ENCODE measurements at places on chromosomes 4 and X.

GRCh38 chrX:153803211-153804099 lies 9.0 kb downstream of the SSR4 start:
- H3K4me3 ChIP-seq = no peak overlapping the region
- DNase-seq = no peak
- no peaks in the 10 kb centered on the region for H3K27me3 ChIP-seq
- no peak overlapping the region for H3K27ac ChIP-seq
- H3K4me1 ChIP-seq = no peaks in the 10 kb centered on the region

GRCh38 chr4:3108211-3108610 lies 33.7 kb downstream of the HTT start:
- no peaks in the 10 kb centered on the region for H3K27me3 ChIP-seq
- no peaks in the 10 kb centered on the region for H3K4me1 ChIP-seq
- DNase-seq = no peak
- peaks cover 16% of the 10 kb centered on the region for H3K36me3 ChIP-seq

DNA sequence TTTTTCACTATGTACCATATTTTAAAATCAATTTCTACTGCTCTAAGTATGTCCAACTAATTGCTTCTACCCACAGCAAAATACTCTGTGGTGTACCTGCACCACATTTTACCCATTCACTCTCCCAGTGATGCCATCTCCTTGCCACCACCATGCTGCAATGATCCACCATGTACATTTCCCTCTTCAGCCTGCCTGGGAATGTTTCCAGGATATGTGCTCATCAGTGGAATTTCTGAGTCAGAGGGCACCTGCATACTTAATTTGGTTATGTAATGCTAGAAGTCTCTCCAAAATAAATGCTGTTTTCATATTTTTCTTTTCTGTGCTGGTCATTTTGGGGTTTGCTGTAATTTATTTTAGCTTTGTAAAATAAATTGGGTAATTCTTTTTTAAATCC lies 33.2 kb upstream of the OCIAD2 start:
- no peak overlapping the region for H3K27ac ChIP-seq
- H3K36me3 ChIP-seq = no peaks in the 10 kb centered on the region
- no peak overlapping the region for H3K4me3 ChIP-seq
- H3K27me3 ChIP-seq = no peaks in the 10 kb centered on the region

- H3K27me3 ChIP-seq = no peaks in the 10 kb centered on the region
- no peaks in the 10 kb centered on the region for H3K4me1 ChIP-seq
- no peak overlapping the region for H3K4me3 ChIP-seq
- no peak for DNase-seq
These were observed 21.7 kb upstream of the CXCL8 start for GRCh38 chr4:73718375-73719373.

GRCh38 chrX:45778616-45779015 lies 577.9 kb upstream of the DIPK2B start:
- no peaks in the 10 kb centered on the region for H3K27me3 ChIP-seq
- no peaks in the 10 kb centered on the region for H3K4me1 ChIP-seq

GRCh38 chrX:119410027-119410819 lies 11.1 kb downstream of the SLC25A43 start:
- H3K36me3 ChIP-seq = peaks cover 4% of the 10 kb centered on the region
- peak overlapping the region; percentile 57 for H3K27ac ChIP-seq
- H3K4me1 ChIP-seq = peaks cover 10% of the 10 kb centered on the region
- DNase-seq = peak; percentile 59
- H3K4me3 ChIP-seq = no peak overlapping the region
- no peaks in the 10 kb centered on the region for H3K27me3 ChIP-seq

- H3K4me3 ChIP-seq = no peak overlapping the region
- no peaks in the 10 kb centered on the region for H3K27me3 ChIP-seq
- DNase-seq = no peak
- no peaks in the 10 kb centered on the region for H3K36me3 ChIP-seq
These were observed 7.4 kb downstream of the ZRSR2 start for GRCh38 chrX:15797707-15798106.

DNA sequence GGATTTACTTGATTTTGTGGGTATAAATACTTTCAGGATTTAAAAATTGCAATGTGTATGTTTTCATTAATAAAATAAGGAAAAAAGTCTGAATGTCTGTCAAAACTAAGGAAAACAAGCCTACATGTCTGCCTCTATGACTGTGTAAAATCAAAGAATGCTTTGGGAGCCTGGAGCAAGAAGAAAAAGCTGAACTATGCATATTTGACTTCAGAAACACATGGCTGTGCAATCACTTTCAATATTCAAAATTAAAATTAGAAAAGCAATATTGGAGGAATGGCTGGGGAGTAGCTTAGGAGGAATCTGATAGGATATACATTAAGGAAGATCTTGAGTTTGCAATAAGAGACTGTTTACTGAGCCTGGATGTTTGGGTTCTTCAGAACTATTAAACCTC lies 147.1 kb downstream of the ADAM29 start:
- no peak overlapping the region for H3K4me3 ChIP-seq
- no peaks in the 10 kb centered on the region for H3K4me1 ChIP-seq
- H3K27ac ChIP-seq = no peak overlapping the region
- H3K27me3 ChIP-seq = no peaks in the 10 kb centered on the region

- H3K36me3 ChIP-seq = no peaks in the 10 kb centered on the region
- no peaks in the 10 kb centered on the region for H3K27me3 ChIP-seq
- DNase-seq = no peak
- no peak overlapping the region for H3K27ac ChIP-seq
- H3K4me1 ChIP-seq = no peaks in the 10 kb centered on the region
- H3K4me3 ChIP-seq = no peak overlapping the region
These were observed 96.2 kb upstream of the MXRA5 start for GRCh38 chrX:3442691-3443090.

DNA sequence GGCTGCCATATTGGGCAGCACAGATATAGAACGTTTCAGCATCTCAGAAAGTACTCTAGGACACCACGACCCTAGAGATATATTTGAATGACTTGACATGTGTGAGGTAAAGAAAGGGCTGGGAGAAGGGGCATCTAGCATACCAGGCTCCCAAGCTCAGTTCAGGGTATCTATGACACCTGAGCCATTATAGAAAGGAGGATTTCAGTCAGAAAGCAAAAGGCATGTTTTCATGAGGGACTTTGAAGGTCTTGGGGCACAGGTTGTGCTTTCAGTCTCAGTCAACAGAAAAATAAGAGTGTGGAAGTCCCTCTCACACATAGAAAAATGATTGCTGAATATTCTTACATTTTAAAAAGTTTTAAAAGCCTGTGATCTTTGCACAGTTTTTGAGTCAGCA lies 51.6 kb downstream of the NIPAL1 start:
- DNase-seq = no peak
- no peak overlapping the region for H3K4me3 ChIP-seq
- no peak overlapping the region for H3K27ac ChIP-seq
- H3K36me3 ChIP-seq = no peaks in the 10 kb centered on the region
- H3K27me3 ChIP-seq = no peaks in the 10 kb centered on the region

- H3K27ac ChIP-seq = no peak overlapping the region
- no peak for DNase-seq
- no peaks in the 10 kb centered on the region for H3K27me3 ChIP-seq
- H3K4me3 ChIP-seq = no peak overlapping the region
These were observed 1054.3 kb downstream of the FAT4 start for GRCh38 chr4:126369076-126369475.

DNA sequence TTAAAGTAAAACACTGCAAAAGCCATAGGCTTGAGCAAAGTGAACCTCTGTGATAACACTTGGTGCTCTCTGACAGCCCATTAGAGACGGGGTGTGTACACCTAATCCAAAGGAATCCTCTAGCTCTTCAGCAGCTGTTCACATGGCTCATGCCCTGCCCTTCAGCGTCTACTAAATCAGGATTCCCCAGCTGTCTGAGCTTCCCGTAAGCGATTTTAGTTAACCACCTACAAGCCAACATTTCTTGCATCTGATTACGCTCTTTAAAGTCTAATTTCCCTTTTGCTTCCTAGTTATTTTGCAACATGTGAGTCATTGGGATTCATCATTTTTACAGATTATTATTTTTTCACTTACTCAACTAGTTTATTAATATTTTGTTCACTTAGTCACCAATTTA lies 6.5 kb downstream of the DMD start:
- no peak for DNase-seq
- no peaks in the 10 kb centered on the region for H3K4me1 ChIP-seq
- no peaks in the 10 kb centered on the region for H3K27me3 ChIP-seq
- H3K27ac ChIP-seq = no peak overlapping the region
- H3K36me3 ChIP-seq = no peaks in the 10 kb centered on the region

DNA sequence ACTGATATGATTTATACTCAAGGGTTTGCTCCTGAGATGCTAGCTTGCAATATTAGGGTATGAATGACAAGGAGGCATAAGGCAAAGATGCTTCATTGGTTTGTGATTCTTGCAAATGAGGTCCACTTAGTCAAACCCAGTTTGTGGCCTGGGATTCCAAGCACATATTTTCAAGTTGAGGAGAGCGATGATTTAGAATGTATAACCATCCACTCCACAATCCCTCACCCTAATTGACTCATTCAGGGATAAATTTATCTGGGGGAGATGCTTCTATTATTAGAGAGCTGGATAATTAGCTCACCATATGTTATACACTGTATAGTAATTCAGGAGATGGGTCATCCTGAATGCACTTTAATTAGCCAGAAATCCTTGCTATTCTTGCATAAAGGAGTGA lies 118.3 kb upstream of the PUDP start:
- DNase-seq = no peak
- H3K36me3 ChIP-seq = no peaks in the 10 kb centered on the region
- no peaks in the 10 kb centered on the region for H3K27me3 ChIP-seq

- no peaks in the 10 kb centered on the region for H3K4me1 ChIP-seq
- no peak overlapping the region for H3K27ac ChIP-seq
- no peaks in the 10 kb centered on the region for H3K27me3 ChIP-seq
- DNase-seq = no peak
These were observed 714.2 kb upstream of the LCORL start for GRCh38 chr4:18735740-18736268.

DNA sequence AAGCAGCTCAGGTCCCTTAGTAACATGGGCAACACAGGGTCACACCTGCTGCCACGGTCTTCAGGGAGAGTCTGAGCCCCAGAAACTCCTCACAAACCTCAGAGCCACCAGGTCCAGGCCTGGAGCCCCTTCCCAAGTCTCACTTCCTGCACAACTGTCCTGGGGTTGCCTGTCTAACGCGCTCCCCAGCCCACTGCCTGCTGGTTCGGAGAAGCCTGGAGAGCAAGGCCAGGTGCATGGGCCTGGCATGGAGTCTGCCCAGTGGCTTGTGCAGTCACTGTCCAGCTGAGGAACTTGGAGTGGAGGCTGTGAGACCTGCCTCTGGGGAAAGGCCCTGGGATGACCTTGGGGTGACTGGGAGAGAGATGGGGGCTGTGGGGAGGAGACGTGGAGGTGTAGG lies 28.0 kb downstream of the FAM53A start:
- H3K4me1 ChIP-seq = no peaks in the 10 kb centered on the region
- H3K4me3 ChIP-seq = no peak overlapping the region
- no peak overlapping the region for H3K27ac ChIP-seq

DNA sequence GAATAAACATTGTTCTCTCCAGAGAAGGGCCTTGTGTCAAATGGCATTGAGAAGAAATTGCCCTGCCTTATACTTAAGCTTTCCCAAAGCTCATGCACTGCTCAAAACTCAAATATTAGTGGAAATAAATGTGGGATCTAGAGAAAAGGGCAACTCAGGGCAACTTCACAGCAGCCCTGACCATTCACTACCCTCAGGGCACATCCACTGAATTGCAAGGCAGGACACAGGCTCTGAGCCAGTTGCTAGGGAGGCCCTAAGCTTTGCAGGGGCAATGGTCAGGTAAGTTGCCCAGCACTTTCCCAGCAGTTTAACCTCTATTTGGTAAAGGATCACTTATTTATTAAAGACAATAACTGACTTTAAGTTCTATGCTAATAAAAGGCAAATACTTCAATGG lies 255.3 kb upstream of the TEX13A start:
- H3K27ac ChIP-seq = no peak overlapping the region
- no peaks in the 10 kb centered on the region for H3K4me1 ChIP-seq
- no peaks in the 10 kb centered on the region for H3K27me3 ChIP-seq
- no peaks in the 10 kb centered on the region for H3K36me3 ChIP-seq
- H3K4me3 ChIP-seq = no peak overlapping the region

- H3K4me3 ChIP-seq = no peak overlapping the region
- no peaks in the 10 kb centered on the region for H3K27me3 ChIP-seq
- no peak overlapping the region for H3K27ac ChIP-seq
- DNase-seq = no peak
- no peaks in the 10 kb centered on the region for H3K36me3 ChIP-seq
- H3K4me1 ChIP-seq = no peaks in the 10 kb centered on the region
These were observed 28.1 kb downstream of the FAM9A start for GRCh38 chrX:8773117-8773516.

DNA sequence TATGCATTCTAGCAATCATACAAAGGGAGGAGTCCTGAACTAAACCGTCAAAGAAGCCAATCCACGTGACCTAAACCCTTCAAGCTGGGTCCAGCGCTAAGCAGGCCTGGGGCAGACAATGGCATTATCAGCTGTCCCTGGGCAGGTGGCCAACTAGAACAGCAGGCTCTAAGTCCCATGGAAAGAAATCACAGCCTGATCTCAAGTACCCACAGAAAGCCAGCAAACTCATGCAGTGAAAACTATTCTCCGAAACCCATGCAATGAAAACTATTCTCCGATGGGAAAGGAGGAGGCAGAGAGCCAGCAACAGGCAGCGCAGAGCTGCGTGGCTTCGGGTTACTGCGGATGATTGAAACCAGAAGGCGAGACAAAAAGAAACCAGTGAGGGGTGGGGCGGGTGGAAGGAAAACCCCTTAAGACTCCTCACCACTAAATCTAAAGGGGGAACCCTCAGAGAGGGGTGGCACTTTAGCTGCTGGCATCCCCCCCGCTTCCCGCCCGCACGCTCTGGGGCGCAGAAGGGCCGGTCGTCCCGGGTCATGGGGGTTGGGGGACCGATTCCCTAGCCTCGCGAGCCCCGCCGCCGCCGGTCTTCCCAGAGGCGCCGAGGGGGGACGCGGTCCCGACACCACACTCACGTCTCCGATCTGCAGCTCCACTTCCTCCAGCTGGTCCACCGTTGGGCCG lies 567 bp downstream of the C4orf46 start:
- peak overlapping the region; percentile 59 for H3K27ac ChIP-seq
- peak overlapping the region; percentile 89 for H3K4me3 ChIP-seq
- H3K4me1 ChIP-seq = peaks cover 9% of the 10 kb centered on the region
- H3K27me3 ChIP-seq = no peaks in the 10 kb centered on the region
- DNase-seq = peak; percentile 81
- no peaks in the 10 kb centered on the region for H3K36me3 ChIP-seq

- H3K27ac ChIP-seq = no peak overlapping the region
- H3K36me3 ChIP-seq = no peaks in the 10 kb centered on the region
- H3K4me3 ChIP-seq = no peak overlapping the region
- H3K4me1 ChIP-seq = no peaks in the 10 kb centered on the region
- no peak for DNase-seq
These were observed 12.0 kb upstream of the LRAT start for GRCh38 chr4:154731756-154732155.

GRCh38 chr4:101835121-101835904 lies 44.8 kb downstream of the BANK1 start:
- no peaks in the 10 kb centered on the region for H3K36me3 ChIP-seq
- no peak overlapping the region for H3K27ac ChIP-seq
- no peaks in the 10 kb centered on the region for H3K27me3 ChIP-seq
- H3K4me3 ChIP-seq = no peak overlapping the region
- H3K4me1 ChIP-seq = no peaks in the 10 kb centered on the region

GRCh38 chrX:40325161-40325560 lies 227.4 kb upstream of the BCOR start:
- no peaks in the 10 kb centered on the region for H3K27me3 ChIP-seq
- no peak overlapping the region for H3K27ac ChIP-seq
- no peaks in the 10 kb centered on the region for H3K36me3 ChIP-seq
- DNase-seq = no peak
- H3K4me1 ChIP-seq = no peaks in the 10 kb centered on the region
